ENCODE measurements at places on chromosomes 6 and 20. TPM values are rescaled to one million over a fixed set of nuclear protein-coding genes. Genes with fewer than 3 reads are reported as not detected.

Gene DACT2
- total RNA-seq, result not detected

Gene COL21A1
- not detected for total RNA-seq

Gene ARMC12
- total RNA-seq, result 0.28 TPM

Gene ZNF165
- total RNA-seq, result 0.28 TPM

Gene CNKSR3
- total RNA-seq, result 15.8 TPM

Gene IL17F
- not detected for total RNA-seq

Gene POU5F1
- total RNA-seq, result not detected

Gene LPIN3
- 1.7 TPM for total RNA-seq

Gene CST7
- total RNA-seq, result not detected

Data from IMR-90 (cell line).